ENCODE measurements at places on chromosomes 5 and 9. TPM values are rescaled to one million over a fixed set of nuclear protein-coding genes. Genes with fewer than 3 reads are reported as not detected.

The NACC2 gene
- polyA plus RNA-seq: 53.4 TPM

The LMX1B gene
- polyA plus RNA-seq: 27.5 TPM

The DMRT3 gene
- 0.72 TPM for polyA plus RNA-seq

The PLEKHG4B gene
- polyA plus RNA-seq: 15.7 TPM

The PCDHA8 gene
- polyA plus RNA-seq: 4.3 TPM
